NCI-H187 (cell line): ENCODE measurements at places on chromosomes 7 and 10.

DNA sequence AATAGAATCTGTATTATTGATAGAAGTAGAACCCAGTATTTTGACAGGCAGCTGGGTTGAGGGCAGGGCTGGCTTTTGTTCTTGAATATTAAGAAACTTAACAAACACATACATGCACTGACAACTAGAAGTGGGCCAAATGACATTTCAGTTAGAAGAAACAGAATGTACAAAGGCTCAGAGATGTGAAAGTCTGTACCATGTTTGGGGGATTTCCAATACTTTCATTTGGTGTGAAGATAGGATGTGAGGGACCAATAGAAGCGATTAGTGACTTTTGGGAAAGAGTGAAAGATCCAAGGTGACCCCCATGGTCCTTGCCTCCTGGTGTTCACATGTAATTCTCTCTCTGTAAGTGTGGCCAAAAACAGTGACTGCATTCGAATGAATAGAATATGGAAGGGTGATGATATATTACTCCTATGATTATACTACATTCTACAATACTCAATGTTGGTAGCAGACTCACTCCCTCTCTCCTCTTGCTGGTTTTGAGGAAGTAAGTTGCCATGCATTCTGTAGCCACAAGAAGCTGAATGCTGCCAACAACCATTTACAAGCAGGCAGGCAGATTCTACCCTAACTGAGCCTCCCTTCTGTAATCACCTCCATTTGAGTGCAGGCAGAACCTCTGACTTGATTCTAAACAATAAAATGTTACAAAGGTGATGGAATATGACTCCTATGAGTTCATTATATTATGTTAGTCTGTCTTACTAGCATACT is 151.4 kb downstream of the TMEM168 start:
- no peak for DNase-seq

DNA sequence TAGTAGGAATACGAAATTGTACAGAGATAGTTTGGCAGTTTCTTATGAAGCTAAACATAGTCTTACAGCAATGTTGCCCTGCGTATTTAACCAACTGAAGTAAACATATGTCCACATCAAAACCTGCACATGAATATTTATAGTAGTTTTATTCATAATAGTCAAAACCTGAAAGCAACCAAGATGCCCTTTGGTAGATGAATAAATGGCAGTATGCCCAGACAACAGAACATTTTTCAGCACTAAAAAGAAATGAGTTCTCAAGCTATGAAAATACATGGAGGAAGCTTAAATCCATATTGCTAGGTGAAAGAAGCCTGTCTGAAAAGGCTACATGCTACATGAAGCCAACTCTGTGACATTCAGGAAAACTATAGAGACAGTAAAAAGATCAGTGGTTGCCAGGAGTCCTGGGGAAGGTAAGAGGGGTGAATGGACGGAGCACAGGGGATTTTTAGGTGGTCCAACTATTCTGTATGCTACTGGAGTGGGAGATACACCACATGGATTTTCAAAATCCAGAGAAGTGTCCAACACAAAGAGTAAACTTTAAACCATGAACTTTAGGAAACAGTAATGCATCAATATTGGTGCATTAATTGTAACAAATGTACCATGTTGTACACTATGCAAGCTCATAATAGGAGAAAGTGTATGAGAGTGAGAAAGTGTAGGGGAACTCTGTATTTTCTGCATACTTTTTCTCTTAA is 17.6 kb downstream of the GPRIN2 start:
- DNase-seq = no peak

GRCh38 chr10:77511498-77512218 is 126.0 kb downstream of the KCNMA1 start:
- no peak for DNase-seq

GRCh38 chr10:29501692-29502091 is 133.1 kb downstream of the SVIL start:
- DNase-seq = no peak

- DNase-seq = no peak
Observed at GRCh38 chr7:31134246-31135188, 82.4 kb downstream of the ADCYAP1R1 start.

- no peak for DNase-seq
Observed at GRCh38 chr7:98284335-98285036, 3.0 kb downstream of the BRI3 start.

DNA sequence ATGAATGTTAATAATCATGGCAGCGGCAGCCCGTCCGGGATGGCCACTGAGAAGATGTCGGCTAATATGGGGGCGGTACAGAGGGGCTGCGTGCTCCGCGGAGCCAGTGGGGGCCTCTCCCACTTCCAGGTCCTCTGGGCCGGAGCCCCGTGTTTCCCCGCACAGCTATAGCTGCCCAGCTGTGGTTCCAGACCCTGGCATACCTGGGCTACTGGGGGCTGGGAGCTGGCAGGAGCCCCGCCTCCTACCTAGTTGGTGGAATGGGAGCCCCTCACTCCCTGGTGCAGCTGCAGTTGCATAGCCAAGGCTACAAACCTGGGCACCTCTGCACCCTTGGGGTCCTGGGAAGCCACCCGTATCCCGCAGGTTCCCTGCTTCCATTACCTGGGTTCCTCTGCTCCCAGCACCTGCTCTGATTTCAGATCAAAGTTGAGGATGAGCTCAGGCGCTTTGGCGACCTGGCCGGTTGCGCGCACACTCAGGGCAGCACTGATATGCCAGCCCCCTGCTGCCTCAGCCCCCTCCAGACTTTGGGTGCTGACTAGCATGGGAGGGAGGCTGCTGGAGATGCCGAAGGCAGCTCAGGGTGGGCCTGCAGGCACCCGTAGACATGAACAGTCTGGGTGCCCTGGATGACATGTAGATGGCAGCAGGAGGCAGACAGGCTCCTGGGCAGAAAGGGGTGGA is 236.5 kb upstream of the SEMA3D start:
- DNase-seq = no peak

GRCh38 chr10:86371691-86372090 is 5.1 kb upstream of the GRID1 start:
- no peak for DNase-seq

DNA sequence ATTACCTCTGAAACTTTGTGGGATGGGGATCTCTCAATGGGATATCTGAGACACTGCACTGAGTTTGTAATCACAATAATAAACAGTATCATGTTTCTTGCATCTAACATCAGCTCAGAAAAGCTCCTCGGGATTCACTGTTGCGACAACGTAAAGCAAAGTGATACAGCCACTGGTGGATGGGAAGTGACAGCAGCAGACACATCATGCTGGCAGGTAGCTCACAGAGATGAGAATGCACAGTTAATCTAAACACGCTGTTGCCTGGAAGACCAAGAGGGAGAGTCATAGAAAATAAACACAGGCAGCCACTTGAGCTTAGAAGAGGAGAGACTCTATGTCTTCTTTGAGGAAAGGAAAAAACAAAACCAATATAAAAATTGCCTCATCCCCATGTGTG is 513.8 kb downstream of the MAGI2 start:
- no peak for DNase-seq

- no peak for DNase-seq
Observed at GRCh38 chr7:84412161-84412969, 217.8 kb upstream of the SEMA3A start.

DNA sequence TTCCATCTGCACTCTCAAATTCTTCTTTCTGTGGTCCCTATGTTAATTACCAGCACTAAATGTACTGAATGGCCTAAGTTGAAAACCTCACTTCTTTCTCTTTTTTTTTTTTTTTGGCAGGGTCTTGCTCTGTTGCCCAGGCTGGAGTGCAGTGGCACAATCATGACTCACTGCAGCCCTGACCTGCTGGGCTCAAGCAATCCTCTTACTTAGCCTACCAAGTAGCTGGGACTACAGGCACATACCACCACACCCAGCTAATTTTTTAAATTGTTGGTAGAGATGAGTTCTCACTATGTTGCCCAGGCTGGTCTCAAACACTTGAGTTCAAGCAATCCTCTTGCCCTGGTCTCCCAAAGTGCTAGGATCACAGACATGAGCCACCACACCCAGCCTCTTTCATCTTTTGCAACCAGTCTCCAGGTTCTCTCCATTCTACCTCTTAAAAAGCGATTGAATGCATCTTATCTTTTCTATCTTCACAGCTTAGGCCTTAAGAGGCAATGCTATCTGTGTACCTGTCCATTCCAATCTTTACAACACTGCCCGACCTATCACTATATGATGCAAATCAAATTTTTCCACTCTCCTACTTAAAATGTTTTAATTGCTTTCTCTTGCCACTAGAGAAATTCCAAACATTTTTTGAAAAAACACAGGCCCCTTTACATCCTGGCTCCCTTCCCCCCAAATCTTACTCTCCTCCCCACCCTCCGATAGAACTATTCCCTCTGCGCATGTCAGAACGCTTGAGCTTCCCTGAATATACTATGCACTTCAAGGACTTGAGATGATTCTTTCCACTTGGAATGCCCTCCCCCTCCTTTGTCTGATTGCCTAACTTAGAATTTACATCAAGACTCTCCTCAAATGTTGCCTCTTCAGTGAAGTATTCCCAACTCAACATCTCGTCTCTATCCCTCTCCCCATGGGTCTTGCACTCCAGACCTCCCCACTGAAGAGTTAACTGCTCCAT is 6.0 kb downstream of the ICA1 start:
- DNase-seq = no peak
